ENCODE measurements at places on chromosomes 1 and 21.
A peak's percentile ranks its signal among the peaks of the same experiment; 100 is the strongest.

DNA sequence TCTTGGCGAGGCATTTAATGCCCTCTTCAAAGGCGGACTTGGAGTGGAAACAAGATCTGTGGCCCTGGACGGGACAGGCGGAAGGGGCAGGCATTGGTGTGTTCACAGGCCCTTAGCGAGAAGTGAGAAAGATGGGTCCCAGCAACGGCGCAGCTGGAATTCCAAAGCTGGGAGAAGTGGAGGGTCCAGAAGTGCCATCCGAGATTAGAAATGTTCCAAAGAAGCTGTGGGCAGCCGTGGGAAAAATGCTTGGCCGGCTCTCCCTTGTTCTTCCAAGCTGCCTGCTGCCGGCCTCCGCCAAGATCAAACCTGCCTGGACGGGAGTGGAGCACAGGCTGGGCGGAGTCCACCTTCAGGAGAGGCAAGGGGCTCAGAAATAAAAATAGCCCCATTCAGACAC is 69.4 kb upstream of the ACTRT2 start:
- no peak for DNase-seq

DNA sequence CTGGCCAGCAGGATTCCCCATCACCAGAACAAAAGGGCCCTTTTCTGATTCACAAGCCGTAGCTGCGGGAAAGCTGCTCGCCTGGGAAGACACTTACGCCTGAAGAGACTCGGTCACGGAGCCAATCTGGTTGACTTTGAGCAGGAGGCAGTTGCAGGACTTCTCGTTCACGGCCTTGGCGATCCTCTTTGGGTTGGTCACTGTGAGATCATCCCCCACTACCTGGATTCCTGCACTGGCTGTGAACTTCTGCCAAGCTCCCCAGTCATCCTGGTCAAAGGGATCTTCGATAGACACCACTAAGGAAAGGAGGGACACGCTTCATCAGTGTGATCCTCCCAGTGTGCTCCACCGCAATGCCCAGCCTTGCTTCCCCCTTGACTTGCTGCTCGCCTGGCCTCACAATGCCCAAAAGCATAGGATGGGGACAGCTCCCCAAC is 14.7 kb downstream of the ENO1 start:
- DNase-seq: no peak

DNA sequence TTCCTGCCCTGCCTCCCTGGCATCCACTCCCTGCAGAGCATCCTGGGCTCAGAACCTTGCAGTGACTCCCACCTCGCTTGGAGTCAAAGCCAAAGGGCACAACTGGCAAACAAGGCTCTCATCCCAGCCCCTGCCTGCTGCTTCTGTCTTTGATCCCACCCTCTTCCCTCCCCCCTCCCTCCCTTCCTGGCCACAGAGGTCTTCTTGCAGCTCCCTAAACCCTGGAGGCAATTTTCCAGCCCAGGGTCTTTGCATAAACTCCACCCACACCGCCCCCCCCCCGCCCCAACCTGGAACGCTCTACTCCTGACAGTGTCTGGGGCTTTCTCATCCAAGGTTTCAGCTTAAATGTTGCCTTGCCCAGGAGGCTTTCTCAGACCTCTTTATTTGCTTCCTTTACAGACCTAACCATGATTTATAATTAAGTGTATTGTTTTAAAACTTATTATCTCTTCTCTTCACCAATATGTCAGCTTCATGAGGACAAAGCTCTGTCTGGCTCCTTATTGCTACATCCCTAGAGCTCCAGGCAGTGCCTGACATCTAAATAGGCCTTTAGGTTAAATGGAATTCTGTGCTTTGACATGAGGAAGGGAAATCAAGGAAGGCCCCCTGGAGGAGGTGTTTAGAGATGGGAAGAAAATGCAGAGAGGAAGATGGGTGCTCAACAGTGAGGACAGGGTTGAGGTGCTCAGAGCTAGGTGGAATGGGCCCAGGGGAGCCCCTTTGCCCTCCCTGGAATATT is 37.7 kb upstream of the PADI1 start:
- no peak for DNase-seq

GRCh38 chr1:176575991-176576390 is 113.0 kb downstream of the PAPPA2 start:
- DNase-seq: no peak

DNA sequence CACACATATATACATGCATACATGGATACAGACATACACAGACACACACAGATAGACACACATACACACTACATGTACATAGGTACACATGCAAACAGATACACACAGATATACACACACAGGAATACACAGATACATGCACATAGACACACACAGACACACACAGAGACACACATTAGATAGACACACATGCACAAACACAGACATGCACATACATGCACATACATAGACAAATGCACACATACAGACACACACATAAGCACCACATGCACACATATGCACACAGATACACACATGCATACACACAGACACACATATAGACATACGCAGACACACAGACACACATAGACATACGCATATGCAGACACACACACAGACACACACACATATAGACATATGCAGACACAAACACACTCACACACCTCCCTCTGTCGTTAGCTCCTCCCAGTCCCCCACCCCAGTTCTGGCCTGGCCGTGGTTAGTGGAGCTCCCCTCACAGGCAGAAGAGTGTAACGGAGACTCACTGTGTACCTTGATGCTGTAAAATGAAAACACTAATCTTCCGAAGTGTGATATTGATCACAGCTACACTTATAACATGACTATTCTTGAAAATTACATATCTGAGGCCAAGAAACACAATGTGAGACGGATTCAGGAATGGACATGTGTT is 7.6 kb downstream of the UBASH3A start:
- no peak for DNase-seq

DNA sequence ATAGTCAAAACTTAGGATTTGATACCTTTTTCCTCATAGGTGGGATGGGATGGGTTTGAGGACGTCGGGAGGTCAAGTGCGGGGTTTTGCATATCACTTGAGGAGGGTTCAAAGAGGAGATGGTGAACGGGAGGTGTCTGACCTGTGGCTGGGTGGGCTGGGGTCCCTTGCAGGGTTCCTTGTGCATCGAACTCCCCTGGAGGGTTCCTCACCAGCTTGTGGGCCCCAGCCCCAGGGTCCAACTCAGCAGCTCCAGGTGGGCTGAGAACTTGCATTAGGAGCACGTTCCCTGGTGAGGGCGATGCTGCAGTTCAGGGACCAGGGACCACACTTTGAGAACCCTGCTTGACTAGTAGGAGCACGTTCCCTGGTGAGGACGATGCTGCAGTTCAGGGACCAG is 23.2 kb downstream of the TRPM2 start:
- no peak for DNase-seq

GRCh38 chr1:93723733-93724270 is 42.2 kb upstream of the BCAR3 start:
- DNase-seq: no peak

DNA sequence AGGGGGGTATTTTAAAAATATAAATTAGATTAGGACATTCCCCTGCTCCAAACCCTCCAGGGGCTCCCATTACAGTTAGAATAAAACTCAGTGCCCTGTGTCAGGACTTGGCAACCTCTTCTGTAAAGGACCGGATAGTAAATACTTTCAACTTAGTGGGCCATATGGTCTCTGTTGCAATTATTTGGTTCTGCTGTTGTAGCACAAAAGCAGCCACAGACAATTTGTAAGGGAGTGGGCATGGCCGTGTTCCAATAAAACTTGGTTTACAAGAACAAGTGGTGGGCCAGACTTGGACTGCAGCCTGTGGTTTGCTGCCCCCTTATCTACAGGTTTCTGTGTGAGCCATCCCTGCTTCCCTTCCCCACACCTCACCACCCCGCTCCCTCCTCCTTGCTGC is 92.0 kb downstream of the ACTL8 start:
- no peak for DNase-seq

DNA sequence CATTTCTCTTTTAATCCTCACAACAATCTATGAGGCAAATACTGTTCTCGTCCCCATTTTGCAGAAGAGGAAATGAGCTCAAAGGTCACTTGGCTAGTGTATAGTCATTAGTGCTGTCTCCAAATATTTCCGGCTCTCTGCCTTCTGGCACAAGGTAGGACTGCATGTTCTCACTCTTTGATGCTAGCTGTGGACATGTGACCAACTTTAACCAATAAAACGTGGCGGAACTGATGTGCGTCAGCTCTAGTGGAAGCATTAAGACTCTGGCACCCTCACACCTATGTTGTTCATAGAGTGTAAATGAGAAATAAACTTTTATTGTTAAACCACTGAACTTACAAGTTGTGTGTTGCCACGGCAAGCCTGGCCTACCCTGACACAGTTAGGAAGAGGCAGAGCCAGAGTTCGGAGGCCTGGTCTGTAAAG is 5.0 kb upstream of the KIF21B start:
- no peak for DNase-seq

GRCh38 chr1:233278631-233279030 is 16.9 kb downstream of the PCNX2 start:
- no peak for DNase-seq

DNA sequence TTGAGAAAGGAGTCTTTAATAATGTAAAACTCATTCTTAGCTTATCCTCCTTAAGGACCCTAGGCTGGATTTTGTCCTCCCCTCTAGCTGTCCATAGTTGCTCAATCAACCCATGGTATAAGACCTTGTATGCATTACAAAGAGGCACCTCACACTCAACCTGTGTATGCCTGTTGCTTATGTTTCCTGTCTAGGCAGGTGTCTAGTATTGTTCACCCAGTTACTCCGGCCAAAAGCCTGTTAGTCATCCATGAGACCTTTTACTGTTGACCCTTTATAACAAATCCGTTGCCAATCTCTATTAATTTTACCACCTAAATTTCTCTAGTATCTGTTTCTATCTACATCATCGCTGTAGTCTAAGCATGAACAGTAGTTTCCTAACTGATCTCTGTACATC is 3.7 kb downstream of the LYPLAL1 start:
- no peak for DNase-seq

GRCh38 chr1:6918186-6918924 is 133.1 kb downstream of the CAMTA1 start:
- DNase-seq: no peak

DNA sequence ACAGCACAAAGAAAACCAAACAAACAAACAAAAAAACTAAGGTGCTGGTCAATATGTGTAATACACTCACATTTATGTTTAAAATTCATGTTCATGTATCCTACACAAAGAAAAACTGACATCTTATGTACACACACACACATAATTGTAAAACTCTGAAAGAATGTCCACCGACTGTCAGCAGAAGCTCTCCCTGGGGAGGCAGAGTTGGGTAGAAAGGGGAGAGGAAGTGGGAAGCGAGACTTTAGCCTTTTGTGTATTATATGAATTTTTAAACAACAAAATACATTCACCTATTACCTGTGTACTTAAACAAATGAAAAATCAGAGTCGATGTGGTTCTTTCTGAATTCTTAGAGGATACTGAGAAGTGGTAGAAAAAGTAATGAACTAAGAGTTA is 88.3 kb downstream of the ABCA4 start:
- DNase-seq: no peak

DNA sequence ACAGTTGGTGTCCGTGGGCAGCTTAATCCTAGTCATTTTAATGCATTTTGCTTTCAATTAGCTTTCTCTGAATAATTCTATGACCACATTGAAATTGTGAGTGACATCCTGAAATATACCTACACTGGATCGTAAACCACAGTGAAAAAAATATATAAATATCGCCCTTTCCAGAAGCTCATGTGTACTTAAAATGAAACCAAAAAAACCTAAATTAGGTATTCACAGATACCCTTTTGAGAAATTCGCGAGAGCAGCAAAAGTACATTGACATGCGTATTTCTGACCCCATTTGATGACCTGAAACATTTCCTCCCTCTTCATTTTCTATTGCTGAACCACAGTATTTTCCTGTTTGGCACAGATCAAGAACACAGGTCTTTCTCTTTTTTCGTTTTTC is 253.8 kb downstream of the LTN1 start:
- DNase-seq: no peak

GRCh38 chr1:229379846-229380245 is 37.0 kb upstream of the CCSAP start:
- DNase-seq: no peak

- no peak for DNase-seq
Observed at GRCh38 chr1:117069220-117069844, 9.2 kb downstream of the TTF2 start.

DNA sequence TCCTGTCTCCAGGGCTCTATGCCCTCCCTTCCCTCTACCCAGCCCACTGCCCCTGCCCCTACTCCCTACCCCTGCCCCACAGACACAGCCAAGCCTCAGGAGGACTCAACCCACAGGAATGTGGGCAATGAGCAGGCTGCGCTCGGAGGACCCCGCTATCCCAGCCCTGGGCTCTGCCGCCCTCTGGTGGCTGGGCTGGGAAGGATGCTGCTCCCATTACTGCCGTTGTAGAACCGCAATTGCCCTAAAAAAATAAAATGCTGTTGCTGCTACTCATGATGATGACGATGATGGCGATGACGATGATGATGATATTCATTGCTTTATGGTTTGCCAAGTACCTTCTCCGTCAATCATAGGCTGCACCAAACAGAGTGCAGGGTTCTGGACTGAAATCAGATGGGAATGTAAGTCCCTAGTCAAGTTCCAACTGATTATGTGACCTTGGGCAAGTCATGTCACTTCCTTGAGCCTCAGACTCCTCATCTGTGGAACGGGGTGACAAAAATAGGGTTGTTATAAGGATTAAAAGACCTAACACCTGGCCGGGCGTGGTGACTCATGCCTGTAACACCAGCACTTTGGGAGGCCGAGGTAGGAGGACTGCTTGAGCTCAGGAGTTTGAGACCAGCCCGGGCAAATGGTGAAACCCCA is 24.6 kb downstream of the ARHGEF19 start:
- peak; percentile 69 for DNase-seq

- DNase-seq: no peak
Observed at GRCh38 chr1:116431870-116432500, 58.9 kb downstream of the ATP1A1 start.

DNA sequence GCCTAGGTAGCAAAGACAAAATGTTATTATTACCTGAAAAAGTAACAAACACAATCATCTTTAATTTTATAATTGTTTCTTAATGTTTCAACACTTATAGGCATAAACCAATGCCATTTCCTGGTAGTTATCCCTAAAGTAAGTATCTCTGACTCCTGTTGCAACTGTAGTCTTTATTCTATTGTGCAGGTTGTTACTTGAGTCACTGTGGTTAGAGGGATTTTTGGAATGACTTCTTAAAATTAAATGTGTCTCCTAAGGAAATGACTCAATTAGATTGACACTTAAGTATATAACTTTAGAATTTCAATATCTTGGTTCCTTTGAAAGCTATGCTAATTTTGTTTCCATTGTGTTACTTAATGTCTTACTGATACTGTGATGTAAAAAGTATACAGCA is 143.9 kb downstream of the PHTF1 start:
- no peak for DNase-seq
